ENCODE measurements at places on chromosomes 5 and 9.
A peak's percentile ranks its signal among the peaks of the same experiment; 100 is the strongest.

DNA sequence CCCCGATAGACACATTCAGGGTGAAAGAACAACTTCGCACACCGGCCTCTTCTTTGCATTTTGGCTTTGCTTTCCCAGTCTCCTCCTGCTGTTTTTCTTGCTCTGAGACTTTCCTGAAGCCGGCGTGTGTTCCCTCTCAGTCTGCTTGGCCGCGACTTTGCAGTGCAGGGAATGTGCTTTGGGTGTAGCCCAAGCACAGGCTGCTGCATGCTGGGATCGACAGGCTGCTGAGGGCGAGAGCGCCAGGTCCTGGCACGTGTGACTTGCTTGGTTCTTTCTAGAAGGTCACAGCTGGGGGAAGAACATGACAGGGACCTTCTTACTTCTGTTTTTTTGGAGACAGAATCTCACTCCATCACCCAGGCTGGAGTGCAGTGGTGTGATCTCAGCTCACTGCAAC lies 40.6 kb downstream of the TENT4A start:
- DNase-seq = no peak

DNA sequence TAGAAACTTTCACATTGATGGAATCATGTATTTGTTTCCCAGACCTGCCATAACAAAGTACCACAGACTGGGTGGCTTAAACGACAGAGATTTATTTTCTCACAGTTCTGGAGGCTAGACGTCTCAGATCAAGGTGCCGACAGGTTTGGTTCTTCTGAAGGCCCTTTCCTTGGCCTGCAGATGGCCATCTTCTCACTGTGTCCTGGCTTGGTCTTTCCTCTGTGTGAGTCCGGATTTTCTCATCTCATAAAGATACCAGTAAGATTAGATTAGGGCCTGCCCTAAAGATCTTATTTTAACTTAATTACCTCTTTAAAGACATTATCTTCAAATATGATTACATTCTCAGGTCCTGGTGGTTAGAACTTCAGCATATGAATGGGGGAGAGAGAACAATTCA lies 5.8 kb downstream of the USP20 start:
- DNase-seq = no peak

DNA sequence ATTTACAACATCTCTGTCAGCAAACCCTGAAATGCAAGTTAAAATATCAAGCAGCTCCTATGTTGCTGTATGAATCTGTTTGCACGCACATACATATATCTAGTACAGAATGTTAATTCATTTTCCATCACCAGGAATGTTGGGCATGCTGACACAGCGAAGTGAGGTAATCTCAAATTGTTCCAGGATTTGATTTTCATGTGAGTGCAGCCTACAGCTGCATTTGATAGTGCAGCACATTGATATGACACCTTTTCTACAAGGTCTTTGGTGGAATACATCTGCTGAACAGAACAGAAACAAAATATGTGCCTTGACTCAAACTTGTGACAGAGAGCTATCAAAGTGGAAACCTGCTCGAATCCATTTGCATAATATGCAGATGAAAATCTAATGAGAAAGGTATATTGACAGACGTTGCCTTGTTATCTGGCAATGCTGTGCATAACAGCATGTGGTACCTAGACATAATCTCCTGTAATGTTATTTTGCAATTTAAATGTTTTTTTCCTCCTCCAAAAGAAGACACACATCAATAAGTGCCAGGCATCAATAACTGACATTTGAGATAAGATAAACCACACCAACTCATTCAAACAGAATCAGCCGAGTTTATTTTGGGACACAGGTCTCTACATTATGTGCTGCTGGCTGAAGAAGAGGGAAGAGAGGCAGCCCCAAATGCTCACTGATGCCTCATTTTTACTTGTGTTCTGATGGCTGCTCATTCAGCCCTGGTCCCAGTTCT lies 512.2 kb downstream of the ZNF608 start:
- DNase-seq = no peak

- DNase-seq = no peak
Measured at GRCh38 chr5:180739271-180739670, 587 bp downstream of the OR2Y1 start.

GRCh38 chr5:64301566-64301965 lies 135.9 kb downstream of the RNF180 start:
- no peak for DNase-seq

DNA sequence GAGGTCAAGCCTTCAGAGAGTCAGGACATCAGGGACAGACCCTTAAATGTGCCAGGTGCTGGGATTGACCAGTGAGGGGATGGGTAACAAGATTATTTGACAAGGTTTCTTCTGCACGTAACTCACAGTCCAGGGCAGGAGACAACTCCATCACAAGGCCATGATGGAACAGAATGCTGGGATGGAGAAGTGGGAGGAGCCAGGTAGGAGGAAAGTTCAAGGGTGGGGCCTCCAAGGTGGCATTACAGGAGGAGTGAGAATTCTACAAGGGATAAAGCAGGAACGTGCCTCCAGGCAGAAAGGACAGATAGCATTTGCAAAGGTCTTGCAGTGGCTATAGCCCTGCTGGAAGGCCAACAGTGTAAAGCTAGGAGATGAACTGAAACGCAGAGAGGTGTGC lies 102.2 kb downstream of the FGF18 start:
- no peak for DNase-seq

GRCh38 chr9:107361816-107362215 lies 78.7 kb downstream of the RAD23B start:
- no peak for DNase-seq

- peak; percentile 26 for DNase-seq
Measured at GRCh38 chr5:56692359-56693219, 122.8 kb upstream of the MAP3K1 start.

GRCh38 chr5:65382582-65382981 lies 99.1 kb downstream of the ADAMTS6 start:
- DNase-seq = no peak

DNA sequence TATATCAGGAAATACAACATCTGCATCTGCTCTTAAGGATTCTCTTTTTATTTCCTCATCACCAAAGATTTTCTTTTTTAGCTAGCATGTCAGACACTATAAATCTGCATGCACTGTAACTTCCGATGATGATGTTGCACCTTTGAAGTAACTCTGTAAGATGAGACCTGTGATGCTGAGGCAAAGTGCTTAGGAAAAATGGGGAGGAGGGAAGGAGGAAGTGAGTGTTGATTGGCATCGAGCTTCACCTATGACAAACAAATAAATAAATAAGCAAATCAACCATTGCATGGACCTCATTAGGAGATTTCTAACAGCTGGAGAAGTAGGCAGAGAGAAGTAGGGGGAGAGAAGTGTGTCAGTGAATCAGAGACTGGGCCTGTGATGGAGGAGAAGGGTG lies 52.6 kb downstream of the ENC1 start:
- DNase-seq = no peak

DNA sequence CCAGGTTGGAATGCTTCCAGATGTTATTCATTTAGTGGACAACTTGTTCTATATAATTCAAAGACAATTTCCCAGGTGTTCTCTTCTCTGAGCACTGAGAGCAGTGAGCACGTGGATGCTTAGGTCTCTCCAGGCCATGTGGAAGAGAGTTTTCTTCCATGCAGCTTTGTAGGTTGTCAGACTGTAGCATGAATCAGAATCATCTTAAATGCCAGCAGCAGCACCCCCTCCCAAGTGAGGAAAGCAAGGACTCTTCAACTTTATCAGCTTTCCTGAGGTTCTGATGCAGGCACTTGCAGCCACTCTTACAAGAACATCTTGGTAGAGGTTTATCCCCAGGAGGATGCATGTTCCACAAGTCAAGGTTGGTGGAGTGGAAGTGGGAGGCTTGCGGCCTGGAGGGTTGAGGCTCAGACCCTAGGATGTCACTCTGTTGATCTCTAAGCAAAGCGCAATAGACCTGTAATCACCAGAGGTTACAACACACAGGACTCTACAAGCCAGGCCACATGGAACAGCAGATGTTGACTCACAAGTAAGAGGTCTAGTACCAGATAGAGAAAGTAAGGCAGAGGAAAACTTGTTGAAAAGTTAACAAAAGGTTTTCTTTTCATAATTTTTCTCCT lies 47.7 kb downstream of the UGCG start:
- DNase-seq = no peak

DNA sequence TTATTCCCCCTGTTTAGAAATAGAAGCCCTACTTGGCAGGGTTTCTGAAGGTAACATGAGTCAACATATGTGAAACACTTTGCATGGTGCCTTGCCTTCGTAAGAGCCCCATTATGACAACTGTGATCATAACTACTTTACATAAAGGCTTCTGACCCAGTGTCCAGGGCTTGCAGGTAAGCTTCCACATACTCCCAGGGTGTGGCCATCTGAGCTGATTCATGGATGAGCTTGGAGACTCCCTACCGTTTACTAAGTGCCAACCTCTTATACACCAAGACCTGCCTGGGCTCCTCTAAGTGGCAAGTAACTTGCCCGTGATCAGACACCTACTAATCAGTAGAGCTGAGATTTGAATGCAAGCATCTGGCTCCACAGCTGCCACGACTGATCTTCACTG lies 62.8 kb upstream of the C5orf58 start:
- DNase-seq = no peak

- peak; percentile 22 for DNase-seq
Measured at GRCh38 chr9:134738869-134739659, 97.5 kb downstream of the COL5A1 start.

DNA sequence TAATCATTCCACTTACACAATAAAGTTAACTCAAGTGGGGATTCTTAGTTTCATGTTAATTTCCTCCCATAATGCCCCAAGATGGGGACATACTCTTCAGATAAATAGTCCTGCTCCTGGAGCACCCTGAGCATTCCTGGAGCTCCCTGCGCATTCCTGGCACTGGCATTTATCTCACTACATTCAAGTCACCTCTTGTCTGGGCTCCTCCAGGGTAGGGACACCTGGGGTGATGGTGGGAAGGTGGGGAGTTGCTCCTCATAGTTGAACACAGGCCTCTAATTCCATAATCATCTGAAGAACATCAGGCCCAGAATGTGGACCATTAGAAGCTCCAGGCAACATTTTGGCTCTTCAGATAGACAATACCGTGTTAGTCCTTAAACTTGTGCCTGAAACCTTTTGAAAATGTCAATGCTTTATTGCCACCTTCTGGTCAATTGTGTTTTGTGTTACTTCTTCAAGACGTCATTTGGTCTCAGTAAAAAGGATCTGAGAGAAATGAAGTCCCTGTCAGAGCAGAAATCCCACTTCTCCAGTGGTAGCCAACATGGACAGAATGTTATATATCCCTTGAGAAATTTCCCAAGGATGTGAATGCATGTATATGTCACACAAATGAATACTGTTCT lies 14.2 kb upstream of the AGGF1 start:
- no peak for DNase-seq

- no peak for DNase-seq
Measured at GRCh38 chr5:128329386-128329939, 208.6 kb downstream of the FBN2 start.

- no peak for DNase-seq
Measured at GRCh38 chr5:144421411-144421810, 250.7 kb downstream of the KCTD16 start.

DNA sequence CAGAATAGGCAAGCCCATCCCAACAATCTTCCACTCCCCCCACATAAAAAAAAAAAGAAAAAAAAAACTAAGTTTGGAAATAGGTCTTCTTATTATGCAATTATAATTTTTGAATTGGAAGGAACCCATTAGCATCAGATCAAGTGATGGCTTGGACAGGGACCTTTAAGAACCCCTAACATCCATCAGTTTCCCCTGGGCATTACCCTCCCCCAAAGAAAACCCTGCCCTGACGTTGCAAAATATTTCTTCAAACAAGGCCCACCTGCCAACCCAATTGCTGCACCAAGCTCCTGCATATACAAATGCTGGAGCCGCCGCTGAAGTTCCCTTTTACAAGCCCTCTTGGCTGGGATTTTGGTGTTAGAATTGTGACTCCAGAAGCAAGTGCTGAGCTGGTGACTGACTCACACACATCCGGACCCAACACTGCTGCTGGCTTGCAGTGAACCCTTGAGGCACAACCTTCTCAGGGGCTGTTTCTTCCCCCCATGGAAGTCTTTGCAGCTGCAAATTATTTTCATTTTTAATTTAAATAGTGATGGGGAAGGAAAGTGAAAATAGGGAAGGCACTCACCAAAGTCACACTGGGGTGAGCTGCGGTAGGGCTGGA lies 56.1 kb upstream of the AFAP1L1 start:
- no peak for DNase-seq

DNA sequence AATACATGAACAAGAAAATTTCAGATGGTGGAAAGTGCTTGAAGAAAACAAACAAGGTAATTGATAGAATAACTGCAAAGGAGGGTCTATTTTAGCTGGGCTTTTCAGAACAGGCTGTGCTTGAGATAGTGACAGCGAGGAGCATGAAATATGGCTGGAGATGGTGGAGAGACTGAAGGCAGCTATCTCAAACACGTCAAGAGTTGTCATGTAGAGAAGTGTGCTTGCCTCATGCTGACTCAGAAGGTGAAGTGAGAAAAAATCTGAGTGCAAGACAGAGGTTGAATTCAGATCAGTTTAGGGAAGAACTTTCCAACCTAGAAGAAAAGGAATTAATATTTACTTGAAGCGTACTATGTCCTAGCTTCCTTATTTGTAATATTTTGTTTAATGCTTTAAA lies 115.5 kb upstream of the RANBP3L start:
- DNase-seq = no peak

- DNase-seq = peak; percentile 88
Measured at GRCh38 chr9:133347985-133348717, at the start of the genes MED22 and RPL7A. Gene MED22, minus strand, starts transcription at chr9:133348131. Its CDS starts 1,469 bp downstream, at chr9:133346662. Gene RPL7A, plus strand, starts transcription at chr9:133348218. Its CDS starts 26 bp downstream, at chr9:133348244.

DNA sequence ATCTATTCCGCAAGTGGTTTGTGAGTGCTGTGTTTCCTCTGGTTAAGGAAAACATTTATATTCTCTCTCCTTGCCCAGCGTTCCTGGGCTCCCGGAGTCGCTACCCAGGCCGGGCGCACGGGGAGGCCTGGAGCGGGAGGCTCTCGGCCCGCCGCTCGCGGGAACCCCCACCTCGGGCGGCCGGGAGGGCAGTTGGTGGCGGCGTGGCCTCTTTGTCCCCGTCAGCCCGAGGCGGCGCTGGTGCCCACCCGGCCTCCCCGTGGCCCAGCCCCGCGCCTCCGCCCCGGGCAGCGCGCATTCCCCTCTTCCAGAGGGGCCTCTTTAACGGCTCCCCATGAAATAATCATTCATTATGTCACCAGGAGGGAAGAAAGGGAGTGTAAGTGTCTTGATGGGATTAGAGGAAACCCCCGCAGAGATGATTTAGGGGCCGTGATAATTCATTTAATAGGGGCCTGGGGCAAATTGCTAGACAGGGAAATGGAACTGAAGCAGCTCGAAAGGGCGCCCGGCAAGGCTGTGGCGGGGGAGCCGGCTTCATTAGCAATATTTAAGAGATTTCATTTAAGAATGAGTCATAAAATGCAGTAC lies 181.9 kb upstream of the TBCA start:
- no peak for DNase-seq

DNA sequence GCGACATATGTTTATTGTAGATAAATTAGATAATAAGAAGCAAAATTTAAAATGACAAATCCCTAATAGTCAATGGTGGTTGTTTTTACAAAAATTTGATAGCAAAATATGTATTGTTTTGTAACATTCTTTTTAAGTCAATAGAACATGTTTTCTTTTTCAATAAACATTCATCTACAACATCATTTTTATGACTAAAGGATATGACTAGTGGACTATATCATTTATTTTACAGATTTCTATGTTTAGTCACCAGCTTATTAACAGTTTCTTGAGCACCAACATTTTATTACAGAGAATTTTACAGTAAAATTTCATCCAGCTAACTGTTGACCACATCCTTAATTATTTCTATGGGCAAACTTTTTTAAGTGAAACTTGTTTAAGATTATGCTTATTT lies 114.7 kb upstream of the IL7R start:
- DNase-seq = no peak
